ENCODE measurements at places on chromosomes 5 and 9. TPM values are rescaled to one million over a fixed set of nuclear protein-coding genes. Genes with fewer than 3 reads are reported as not detected.

GRCh38 chr9:36470643-36471290 lies 70.7 kb upstream of the RNF38 start:
- DNase-seq: peak; percentile 39

DNA sequence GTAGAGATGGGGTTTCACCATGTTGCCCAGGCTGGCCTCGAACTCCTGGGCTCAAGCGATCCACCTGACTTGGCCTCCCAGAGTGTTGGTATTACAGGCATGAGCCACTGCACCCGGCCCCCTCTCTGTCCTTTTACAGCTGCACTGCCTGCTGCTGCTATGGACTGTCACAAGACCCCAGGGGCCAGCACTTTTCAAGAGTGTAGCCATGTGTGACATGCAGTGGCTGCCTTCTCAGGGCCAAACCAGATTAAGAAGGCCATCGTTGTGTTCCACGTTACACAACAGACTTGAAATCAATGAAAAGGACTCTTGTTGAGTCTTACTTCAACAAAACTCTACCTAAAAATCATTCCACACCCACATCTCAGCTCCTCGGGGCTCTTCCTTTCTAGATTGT lies 78.9 kb upstream of the ICE1 start:
- DNase-seq: no peak

Gene BTNL8
- polyA plus RNA-seq: 0.21 TPM

Gene ZDHHC11B
- polyA plus RNA-seq: 8.1 TPM

- DNase-seq: no peak
Observed at GRCh38 chr9:90420768-90421513, 221.7 kb downstream of the DIRAS2 start.

Gene SPINK4
- not detected for polyA plus RNA-seq

Gene PDLIM4
- polyA plus RNA-seq: 46.6 TPM

Gene GLRA1
- not detected for polyA plus RNA-seq

DNA sequence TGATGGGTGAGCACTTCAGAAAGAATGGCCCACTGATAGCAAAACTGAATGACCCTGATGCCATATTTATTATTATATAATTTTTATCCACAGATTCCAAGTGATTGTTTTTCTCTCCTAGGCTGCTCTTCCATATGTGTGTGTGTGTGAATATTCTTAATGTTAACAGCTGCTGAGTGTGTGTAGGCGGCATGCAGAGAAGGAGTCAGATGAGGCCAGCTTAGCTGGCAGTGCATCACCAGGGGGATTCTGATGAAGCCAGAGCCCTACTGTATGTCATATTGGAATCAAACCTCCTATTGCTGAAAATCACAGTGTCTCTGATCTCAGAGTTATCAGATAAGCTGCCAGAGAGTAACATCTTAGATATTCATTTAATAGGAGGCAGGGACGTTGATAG lies 177.1 kb downstream of the DMAC1 start:
- no peak for DNase-seq

- no peak for DNase-seq
Observed at GRCh38 chr9:97755618-97756267, 58.6 kb upstream of the XPA start.

Gene EQTN
- not detected for polyA plus RNA-seq

Gene TRIM36
- polyA plus RNA-seq: 4.7 TPM

- DNase-seq: no peak
Observed at GRCh38 chr9:133839822-133840329, 101.7 kb upstream of the SARDH start.

Gene SVEP1
- 20.9 TPM for polyA plus RNA-seq

Gene MTMR12
- polyA plus RNA-seq: 15.5 TPM

Gene ARID3C
- polyA plus RNA-seq: not detected

GRCh38 chr5:10902145-10902544 lies 141.1 kb upstream of the DAP start:
- DNase-seq: no peak

DNA sequence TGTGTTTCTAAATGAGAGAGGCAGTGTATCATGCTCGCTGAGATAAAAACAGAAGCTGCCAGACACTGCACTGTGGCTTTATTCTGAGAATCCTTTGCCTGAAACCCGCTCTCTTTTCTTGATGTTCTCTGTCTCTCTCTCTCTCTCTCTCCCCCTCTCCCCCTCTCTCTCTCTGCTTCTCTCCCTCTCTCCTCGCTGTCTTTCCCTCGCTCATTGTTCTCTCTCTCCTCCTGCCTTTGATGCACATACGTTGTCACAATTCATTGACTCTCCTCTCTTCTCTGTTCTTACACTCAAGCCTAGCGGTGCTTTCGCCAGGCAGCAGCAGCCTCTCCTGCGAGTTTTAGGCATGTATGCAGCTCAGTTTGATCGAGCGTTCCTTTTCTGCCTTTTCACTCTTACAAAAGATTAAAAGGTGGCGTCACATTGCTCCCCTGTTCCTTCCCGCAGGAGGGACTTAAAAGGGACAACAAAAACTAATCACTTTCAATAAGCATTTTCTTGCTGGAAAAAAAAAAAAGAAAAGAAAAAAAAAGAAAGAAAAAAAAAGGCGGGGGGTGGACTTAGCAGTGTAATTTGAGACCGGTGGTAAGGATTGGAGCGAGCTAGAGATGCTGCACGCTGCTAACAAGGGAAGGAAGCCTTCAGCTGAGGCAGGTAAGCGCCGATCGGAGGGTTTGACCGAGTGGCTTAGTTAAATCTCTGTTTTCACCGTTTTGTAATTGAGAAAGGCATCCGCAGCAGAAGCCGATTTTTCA lies 717.9 kb upstream of the WWC1 start:
- DNase-seq: peak; percentile 48

- no peak for DNase-seq
Observed at GRCh38 chr5:115440782-115441451, 103.7 kb downstream of the FEM1C start.
